ENCODE measurements at places on chromosomes 5 and 9.
A peak's percentile ranks its signal among the peaks of the same experiment; 100 is the strongest.

- peak; percentile 78 for DNase-seq
Observed at GRCh38 chr5:156402387-156402921, 75.5 kb downstream of the SGCD start.

- DNase-seq, result no peak
Observed at GRCh38 chr5:86894056-86894455, 276.3 kb downstream of the COX7C start.

GRCh38 chr9:70256123-70256551 lies 2.6 kb upstream of the SMC5 start:
- DNase-seq, result no peak

GRCh38 chr5:95701074-95701473 lies 18.3 kb upstream of the SPATA9 start:
- no peak for DNase-seq

GRCh38 chr9:137034039-137034708 lies 2.3 kb upstream of the FUT7 start:
- no peak for DNase-seq

GRCh38 chr5:96247097-96247701 lies 185.8 kb downstream of the PCSK1 start:
- no peak for DNase-seq

Data from activated effector memory CD4-positive, alpha-beta T cell treated with anti-CD3 and anti-CD28 coated beads, Interleukin-2, amount 50 U/mL, for 16 hours (primary cell).